ENCODE measurements at places on chromosomes 2 and 18.
A peak's percentile ranks its signal among the peaks of the same experiment; 100 is the strongest.

DNA sequence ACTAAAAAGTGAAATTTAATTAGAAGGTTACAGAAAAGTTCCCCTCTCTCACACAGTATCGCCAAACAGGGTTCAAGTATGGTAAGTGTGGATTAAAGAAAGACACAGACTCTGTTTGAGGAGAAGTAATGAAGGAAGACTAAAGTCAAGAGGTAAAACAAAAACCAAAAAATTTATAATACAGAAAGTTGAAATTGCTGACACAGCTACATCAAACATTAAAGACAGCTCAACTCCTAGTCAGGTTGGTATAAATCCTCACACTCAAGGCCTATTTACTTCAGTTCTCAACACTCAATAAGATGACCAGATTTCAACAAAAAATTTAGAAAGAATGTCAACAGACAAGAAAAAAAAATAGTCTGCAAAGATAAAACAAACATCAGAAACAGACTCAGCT lies 300.5 kb upstream of the LINC00305 start:
- no peak for ATAC-seq

DNA sequence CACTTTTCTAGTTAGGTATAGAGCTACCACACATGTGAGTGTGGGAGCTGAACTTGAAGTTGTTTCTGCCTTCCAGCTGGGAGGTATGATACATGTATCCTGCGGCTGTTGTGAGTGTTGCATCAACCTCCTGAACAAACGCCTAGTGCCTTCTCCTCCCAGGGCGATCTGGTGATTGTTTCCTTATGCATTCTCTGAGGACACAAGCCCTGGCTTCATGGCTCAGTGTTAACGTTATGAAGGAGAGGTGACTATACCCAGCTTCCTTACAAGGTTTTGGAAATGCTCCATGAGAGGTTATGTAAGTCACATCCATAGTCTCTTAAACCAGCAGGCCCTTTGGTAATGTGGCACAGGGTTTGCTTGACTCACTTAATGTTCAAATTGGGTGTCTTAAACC lies 64.9 kb downstream of the SPRED2 start:
- ATAC-seq: no peak

- no peak for ATAC-seq
Observed at GRCh38 chr2:120910956-120911951, 175.6 kb downstream of the GLI2 start.

GRCh38 chr2:199463708-199464605 lies 6.2 kb upstream of the SATB2 start:
- ATAC-seq: no peak

DNA sequence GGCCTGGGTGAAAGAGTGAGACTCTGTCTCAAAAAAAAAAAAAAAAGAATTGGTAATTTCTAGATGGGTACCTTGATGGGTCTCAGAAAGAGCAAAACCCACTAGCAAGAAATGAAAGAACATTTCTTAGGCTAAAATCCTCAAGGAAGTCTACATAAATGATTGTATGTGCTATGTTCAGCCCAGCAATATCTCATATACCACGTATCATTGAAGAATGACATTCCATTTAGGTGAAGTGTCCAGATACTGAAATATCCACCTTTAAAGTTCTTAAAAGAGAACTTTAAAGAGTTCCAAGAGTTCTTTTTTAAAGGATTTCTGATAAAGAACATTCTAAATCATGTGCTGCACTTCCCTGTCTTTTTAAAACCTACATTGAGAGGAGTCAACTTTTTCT lies 19.2 kb downstream of the NRP2 start:
- no peak for ATAC-seq

- no peak for ATAC-seq
Observed at GRCh38 chr2:3194828-3195227, 182.8 kb downstream of the EIPR1 start.

DNA sequence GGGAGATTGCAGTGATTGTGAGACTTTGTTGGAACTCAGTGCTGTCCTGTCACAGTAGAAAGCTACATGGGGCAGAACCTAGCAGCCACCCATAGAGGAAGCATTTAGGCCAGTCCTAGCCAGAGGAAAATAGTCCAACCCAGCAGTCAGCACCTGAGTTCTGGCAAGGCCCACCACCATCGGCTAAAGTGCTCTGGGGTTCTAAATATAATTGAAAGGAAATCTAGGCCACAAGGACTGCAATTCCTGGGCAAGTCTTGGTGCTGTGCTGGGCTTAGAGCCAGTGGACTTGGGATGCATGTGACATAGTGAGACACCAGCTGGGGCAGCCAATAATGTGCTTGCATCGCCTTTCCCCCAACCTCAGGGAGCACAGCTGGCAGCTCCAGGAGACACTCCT lies 28.9 kb upstream of the ACTR2 start:
- ATAC-seq: no peak

DNA sequence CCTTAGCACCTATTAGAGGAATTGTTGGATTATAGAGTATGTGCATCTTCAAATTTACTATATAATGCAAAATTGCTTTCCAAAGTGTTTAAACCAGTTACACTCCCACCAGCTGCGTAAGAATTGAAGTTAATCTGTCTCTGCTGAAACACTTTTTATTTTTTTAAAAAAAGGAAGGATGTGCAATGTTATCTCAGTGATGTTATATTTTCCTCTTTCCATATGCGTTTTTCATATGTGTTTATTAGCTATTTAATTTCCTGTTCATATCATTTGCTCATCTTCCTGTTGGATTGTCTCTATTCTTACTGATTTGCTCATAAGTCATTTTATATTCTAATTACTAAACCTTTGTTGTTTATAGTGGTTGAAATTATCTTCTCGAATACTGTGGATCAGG lies 63.2 kb upstream of the RFX8 start:
- ATAC-seq: no peak

DNA sequence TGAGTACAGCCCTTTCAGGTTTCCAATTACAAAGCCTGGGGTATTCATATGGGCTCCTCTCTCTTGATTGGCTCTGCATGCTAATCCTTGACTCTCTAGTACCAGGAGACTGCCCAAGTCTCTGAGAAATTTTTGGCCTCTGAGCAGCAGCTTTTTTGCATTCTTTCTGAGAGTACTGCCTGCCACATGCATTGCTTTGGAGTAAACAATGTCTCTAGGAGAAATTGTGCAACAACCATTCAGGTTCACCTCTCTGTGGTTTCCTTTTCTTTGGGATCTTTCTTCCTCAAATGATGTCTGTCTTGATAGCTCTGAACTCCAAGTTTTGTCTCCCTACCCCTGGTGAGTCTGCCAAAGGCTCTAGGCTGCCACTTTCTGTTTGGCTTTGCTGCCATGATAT lies 115.8 kb upstream of the SETBP1 start:
- ATAC-seq: no peak

- ATAC-seq: no peak
Observed at GRCh38 chr2:117718048-117718447, 96.4 kb upstream of the DDX18 start.

DNA sequence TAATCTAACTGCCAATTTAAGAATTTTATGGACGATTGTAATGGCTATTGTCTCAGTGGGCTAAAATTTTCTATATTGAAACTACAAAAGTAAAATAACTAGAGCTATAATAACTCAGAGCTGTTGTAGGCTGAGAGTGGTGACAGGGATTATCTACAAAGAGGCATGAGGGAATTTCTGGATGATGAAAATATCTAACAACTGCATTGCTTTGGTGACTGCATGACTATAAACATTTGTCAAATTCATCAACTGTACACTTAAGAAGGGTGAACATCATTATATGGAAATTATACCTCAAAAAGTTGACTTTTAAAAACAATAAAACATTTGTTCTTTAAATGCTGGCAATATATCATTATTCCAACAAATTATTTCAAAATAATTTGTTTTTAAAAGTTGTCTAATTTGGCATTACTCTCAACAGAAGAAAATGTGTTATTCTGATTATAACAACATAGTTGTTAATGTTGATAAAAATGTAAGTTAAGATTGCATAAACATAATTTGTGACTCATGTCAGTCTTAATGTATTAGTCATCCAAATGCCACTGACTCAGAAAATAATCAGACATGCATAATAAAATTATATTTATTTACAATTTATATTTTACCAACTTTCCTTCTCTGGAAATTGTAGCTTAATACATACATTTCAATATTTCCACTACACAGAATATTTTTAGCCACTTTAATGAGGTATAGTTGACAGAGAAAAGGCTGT lies 865.1 kb upstream of the VRK2 start:
- ATAC-seq: no peak

DNA sequence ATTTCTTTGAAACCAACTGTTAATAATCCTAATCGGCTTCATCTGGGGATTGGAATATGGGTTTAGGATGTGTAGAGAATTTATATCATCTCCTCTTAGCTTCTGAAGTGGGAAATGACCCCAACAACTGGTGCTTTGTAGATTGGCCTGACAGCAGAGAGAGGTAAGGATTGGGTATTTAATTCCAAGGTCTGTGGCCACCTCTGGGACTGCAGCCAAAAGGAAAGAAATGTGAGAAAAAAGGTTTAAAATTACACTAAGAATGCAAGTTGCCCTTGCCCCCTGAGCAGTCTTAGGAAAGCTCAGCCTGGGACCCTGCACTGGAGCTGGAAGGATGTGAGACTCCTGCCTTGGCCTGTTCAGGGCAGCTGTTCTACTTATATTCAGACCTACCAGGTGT lies 157.1 kb downstream of the FTCDNL1 start:
- ATAC-seq: no peak

DNA sequence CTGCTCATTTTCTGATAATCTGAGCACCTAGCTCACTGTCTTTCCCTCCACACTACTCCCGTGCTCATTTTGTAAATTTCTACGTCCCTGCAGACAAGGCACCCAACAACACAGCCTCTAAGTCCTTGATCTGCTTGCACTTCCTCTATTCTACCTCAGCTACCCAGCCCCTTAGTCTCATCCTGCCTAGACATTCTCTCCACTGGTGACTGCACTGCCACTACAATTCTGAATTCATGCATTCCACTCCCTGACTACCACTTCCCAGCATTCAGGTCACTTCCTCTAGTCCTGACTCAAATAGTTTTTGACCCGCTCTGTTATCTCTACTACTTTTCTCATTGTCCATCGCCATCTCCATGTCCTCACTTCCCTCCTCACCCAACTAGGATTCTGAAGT lies 155.7 kb downstream of the DYM start:
- no peak for ATAC-seq

DNA sequence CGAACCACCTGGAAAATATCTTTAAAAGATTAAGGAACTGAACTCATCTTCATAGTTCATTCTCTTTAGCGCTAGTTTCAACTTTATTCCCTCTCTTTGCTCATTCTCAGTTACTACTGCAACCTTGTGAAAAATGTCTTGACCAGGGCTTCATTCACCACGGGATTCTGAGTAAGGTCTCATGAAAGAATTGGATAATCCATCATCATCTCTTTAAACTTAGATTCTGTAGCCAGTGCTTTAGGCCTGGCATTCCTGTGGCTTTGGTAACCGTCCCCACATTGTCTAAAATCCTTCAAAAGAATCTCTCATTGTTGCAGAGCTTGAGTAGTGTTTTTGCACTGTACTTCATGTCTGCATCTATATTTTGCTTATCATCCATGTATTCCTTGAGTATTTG lies 229.5 kb downstream of the ETAA1 start:
- no peak for ATAC-seq

DNA sequence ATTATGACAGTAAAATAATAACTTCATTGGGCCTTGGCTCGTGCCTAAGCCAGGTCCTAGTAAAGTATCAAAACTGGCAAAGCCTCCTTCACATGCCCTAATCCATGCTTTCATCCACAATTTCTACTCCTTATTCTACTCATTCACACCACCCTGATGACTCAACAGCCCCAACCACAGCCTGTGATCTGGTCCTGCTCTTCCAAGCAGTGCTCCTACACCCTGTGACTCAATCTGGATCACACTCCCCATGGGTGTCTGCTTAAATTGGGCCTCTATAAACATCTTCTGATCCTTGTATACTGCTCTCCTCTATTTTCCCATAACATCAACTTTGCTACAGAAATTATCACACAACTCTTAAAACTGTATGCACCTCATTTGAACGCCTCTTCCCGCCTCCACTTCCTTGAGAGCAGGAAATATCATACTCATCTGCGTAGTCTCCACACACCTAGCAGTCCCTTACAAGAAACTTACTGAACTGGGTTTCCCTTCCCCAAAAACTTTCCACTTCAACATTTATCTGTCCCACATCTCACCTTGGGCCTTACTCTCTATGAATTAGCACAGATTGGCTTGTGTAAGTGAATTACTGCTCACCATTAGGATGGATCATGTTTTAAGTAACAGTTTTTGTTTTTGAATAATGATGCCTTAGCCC lies 15.9 kb downstream of the GTF3C3 start:
- peak; percentile 61 for ATAC-seq

DNA sequence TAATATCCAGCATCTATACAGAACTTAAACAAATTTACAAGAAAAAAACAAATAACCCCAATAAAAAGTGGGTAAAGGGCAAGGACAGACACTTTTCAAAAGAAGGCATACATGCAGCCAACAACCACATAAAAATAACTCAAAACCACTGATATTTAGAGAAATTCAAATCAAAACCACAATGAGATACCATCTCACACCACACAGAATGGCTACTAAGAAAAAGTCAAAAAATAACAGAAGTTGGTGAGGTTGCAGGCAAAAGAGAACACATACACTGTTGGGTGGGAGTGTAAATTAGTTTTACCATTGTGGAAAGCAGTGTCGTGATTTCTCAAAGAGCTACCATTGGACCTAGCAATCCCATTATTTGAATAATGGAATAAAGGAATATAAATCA lies 1973.9 kb upstream of the LRRTM1 start:
- ATAC-seq: no peak

DNA sequence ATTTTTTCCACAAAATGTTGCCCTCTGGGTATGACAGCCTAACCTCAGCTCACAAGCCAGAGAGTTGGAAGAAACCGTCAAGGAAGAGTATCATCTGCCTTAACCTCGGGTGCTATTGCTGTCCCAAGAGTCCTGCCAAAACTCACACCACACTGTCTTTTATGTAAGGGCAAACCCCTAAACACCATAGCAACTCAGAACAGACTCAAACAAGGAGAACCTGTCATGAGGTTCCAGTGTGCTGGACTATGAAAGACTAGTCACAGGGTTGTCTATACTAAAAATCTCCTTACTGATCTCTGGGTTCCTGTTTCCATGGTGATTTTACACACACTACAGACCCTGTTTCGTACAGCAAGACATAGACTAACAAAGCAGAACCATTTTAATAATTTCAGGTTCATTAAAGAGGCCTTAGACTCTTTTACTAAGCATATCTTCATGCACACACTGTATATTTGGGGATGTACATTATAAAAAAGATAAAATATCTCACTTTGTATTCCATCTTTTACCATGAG lies 159.8 kb downstream of the PKP4 start:
- no peak for ATAC-seq

DNA sequence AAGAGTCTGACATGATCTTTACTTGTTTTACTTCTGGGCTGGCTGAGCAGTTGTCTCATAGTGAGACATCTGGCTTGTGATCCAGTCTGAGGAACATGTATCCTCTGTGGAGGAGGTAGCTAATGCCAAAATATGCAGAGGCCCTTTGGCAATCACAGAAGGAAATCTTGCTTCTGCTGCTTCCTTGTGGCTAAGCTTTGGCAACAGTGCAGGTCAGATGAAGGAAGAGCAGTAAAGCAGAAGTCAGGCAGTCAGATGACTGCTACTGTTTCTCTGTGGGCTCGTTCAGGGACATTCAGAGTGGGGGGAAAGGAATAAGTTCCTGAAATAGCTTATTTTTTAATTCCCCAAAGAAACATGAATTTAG lies 22.3 kb downstream of the DOK1 start:
- no peak for ATAC-seq

- ATAC-seq: no peak
Observed at GRCh38 chr18:13406736-13407135, 188.2 kb downstream of the LDLRAD4 start.
